Heart right ventricle (tissue), 16 donors: ENCODE measurements at places on chromosomes 16 and 17. TPM values are rescaled to one million over a fixed set of nuclear protein-coding genes. Genes with fewer than 3 reads are reported as not detected.

Gene SULT1A3
- 7.7 TPM for total RNA-seq

Gene TEX19
- not detected for total RNA-seq

Gene STAC2
- 0.37 TPM for total RNA-seq

Gene MGAT5B
- total RNA-seq, result not detected

Gene CA10
- total RNA-seq, result not detected

Gene RPL38
- 685 TPM for total RNA-seq

Gene OR1F1
- not detected for total RNA-seq

Gene KRT25
- not detected for total RNA-seq

Gene LSM12
- 60.7 TPM for total RNA-seq

Gene TEX2
- 60.5 TPM for total RNA-seq

Gene TGFB1I1
- 22.3 TPM for total RNA-seq

Gene NDE1
- total RNA-seq, result 21.3 TPM

Gene ARHGAP44
- 6.1 TPM for total RNA-seq

Gene DRC7
- not detected for total RNA-seq

Gene KRTAP4-3
- total RNA-seq, result not detected

Gene PTX4
- total RNA-seq, result not detected

Gene SOX15
- total RNA-seq, result 1.5 TPM

Gene LRRC46
- 0.28 TPM for total RNA-seq

Gene HOXB3
- 0.72 TPM for total RNA-seq

Gene PPM1D
- total RNA-seq, result 10.1 TPM

Gene TM4SF5
- total RNA-seq, result not detected

Gene C16orf95
- 3.8 TPM for total RNA-seq

Gene XPO6
- 23.8 TPM for total RNA-seq

Gene ACADVL
- total RNA-seq, result 1,324 TPM

Gene WIPF2
- total RNA-seq, result 14.7 TPM

Gene ALDH3A1
- not detected for total RNA-seq

Gene HBQ1
- not detected for total RNA-seq

Gene HAGH
- 179 TPM for total RNA-seq

Gene TP53TG3B
- total RNA-seq, result not detected

Gene SLC6A2
- 0.17 TPM for total RNA-seq

Gene PLD6
- 8.3 TPM for total RNA-seq

Gene VKORC1
- 68.1 TPM for total RNA-seq

Gene CAPNS2
- 0.45 TPM for total RNA-seq

Gene GAS2L2
- total RNA-seq, result 0.89 TPM

Gene C16orf54
- 0.42 TPM for total RNA-seq

Gene PRAC2
- total RNA-seq, result not detected

Gene IGF2BP1
- total RNA-seq, result not detected

Gene CACNG3
- total RNA-seq, result not detected

Gene FCSK
- total RNA-seq, result 9.4 TPM

Gene KRTAP9-2
- not detected for total RNA-seq

Gene HS3ST2
- total RNA-seq, result 0.20 TPM

Gene C1QTNF8
- total RNA-seq, result not detected

Gene C16orf74
- 1.2 TPM for total RNA-seq

Gene ASB16
- total RNA-seq, result 14.1 TPM

Gene PRSS53
- total RNA-seq, result 0.40 TPM

Gene TMEM11
- 24.4 TPM for total RNA-seq

Gene C16orf78
- total RNA-seq, result not detected

Gene RNF227
- total RNA-seq, result 0.68 TPM

Gene TNFSF13
- total RNA-seq, result 11.6 TPM

Gene FKBP10
- 13.2 TPM for total RNA-seq

Gene FLII
- 272 TPM for total RNA-seq

Gene DLX3
- not detected for total RNA-seq

Gene PCGF2
- 23.6 TPM for total RNA-seq

Gene CCDC154
- 0.72 TPM for total RNA-seq

Gene PRKCA
- 7.5 TPM for total RNA-seq

Gene CCL16
- total RNA-seq, result not detected

Gene ZNF688
- 9.9 TPM for total RNA-seq
